T follicular helper cell (primary cell): ENCODE measurements at places on chromosomes 4 and X.

DNA sequence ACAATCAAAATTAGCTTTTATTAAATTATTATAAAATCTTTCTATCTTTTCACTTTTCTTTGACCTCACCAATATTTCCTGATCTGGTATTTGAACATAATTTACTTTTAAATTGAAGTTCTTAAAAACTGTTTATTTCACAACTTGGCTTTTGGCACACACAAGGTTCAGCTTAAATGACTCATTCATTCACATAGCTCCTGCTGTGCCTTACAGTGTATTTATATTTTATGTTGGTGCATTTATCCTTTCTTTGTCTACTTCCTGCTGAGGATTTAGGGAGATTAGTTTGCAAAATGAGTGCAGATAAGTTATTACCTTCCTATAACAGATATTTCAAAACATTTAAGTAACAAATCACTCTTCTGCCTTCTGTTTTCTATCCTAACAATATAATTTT, 430.6 kb downstream of the DTHD1 start:
- no peak for DNase-seq

DNA sequence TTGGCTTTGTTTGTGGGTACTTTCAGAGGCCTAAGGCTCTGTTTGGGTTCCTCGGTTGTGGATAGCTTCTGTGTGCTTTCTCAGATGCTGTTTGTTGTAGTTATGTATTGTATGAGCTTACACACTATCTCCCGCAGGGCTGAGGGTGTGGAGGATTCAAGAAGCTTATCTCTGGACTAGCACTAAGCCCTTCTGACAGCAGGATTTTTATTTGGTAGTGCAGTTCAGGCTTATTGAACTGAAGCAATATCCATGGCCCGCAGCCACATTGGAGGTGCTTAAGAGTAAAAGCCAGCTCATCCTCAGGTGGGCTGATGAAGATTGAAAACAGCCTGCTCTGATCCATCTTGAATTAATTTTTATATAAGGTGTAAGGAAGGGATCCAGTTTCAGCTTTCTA, 128.2 kb downstream of the RASGEF1B start:
- DNase-seq, result no peak

DNA sequence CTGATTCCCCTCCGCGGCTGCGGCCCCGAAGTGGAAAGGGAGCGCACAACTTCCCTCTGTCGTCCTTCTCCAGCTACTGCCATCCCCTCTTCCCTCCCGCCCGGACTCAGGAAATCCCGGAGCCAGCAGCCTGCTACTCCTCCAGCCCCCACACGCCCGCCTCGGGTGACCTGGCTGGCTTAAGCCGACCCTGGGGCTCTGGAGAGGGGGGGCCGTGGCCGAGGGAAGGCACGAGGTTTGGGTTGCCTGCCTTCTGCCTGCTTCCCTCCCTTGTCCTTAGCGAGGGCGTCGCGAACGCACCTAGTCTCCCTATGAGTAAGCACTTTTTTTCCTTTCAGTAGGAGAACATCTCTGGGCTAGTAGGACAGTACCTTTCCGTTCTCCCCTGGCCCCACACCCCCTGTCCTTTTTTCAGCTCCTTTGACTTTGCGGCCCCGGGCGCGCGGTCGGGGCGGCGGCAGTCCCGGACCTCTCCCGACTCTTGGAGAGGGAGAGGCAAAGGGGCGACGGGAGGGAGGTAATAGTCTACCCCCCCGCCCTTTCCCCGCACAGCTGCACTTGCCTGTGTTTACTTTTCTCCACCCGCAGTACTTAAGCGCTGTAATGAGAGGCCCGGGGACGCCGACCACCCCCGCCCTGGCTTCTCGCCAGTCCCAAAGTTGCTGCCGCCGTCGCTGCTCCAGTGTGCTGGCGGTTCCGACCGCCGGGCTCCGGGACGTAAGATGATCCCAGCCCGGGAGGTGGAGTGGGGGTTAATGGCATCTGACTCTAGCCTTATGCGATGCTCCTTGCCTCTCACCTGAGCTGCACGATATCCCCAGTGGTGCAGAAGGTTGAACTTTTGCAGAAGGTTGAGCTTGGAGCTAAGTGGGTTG, 868 bp downstream of the PLS3 start:
- no peak for DNase-seq

DNA sequence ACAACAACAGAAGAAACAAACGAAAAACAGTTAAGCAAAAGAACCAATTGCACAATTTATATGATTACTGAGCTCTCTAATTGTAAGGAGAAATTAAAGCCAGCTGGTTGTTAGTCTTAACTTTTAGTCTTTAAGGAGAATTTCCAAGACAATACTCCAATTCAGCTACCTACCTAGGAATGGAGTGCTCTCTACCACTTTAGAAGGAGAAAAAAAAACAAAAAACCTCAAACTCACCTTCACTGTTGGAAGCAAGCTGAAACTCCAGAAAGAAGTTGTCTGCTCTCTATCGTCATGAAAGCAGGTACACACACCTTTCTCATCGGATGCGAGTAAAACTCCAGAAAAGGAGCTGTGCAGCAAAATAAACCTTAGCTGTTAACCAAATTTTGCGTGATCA, 86.1 kb upstream of the NPY2R start:
- no peak for DNase-seq

- DNase-seq, result no peak
Observed at GRCh38 chr4:23972187-23972586, 82.3 kb upstream of the PPARGC1A start.

DNA sequence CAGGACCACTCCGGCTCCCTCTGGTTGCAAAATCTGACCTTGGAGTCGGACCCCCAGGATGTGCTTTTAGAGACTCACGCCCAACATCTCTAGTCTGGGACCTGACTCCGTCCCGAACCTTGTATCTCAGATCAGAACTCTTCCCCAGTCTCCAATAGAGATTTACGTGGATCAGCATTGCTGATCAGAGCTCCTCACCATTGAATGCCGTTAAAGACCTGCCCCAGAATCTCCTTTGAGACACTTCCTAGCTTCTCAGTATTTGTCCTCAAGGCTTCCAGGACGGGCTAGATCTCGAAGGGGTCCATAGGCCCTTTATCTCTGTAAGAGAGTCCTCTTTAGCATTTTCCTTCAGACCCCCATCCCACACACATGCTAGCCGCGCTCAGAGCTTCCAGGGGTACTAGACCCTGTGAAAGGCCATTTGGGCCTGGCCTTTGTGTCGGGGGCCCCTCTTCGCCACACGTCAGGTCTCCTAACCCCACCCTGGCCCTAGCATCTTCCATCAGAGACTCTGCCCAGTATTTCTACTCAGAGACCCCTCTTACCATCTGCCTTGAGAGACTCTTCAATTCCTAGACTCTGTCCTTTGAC, 662 bp downstream of the UBA1 start:
- DNase-seq, result no peak

DNA sequence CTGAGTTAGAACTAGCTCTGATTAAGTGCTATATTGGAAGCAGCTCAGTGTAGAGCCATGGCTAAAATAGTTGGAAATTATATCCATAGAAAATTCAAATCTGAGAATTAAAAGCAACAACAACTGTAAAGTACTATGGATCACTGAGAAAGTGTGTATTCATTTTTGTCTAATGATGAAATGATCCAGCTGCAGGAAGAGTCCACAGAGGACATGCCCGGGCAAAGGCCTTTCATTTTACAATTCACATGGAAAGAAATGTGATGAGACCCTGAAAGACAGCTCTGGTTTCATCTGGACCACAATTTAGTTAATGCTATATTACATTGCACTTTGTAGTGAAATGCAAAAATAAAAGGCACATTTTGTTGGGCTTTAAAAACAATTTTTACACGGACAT, 196.8 kb upstream of the FAT1 start:
- no peak for DNase-seq

- DNase-seq, result no peak
Observed at GRCh38 chrX:7891928-7892327, 35.3 kb downstream of the PNPLA4 start.

DNA sequence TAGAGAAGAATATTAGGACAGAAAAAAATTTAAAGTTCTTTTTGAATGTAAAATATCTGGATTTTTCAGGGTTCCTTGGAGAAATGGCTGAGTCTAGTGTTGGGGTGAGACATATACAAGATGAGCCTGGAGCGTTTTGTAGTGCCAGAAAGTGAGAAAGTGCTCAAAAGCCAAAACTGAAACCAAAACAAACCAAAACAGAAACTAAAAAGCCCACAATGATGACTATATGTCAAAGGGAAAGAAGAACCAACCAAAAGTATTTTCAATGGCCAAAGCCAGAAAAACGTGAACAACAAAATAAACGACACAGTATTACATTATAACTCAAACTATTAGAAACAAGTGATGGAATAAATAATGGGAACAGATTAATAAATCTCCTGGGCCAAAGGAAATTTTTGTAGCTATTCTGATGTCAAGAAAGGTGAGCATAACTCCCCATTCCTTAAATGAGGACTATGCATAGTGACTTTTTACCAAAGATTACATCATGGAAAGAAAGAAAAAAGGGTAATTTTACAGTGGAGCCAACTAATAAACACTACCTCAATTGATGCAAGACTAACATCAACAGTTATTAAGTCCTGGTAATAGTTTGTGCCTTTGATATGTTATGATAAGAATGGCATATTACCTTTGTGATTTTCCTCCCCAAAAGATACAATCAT, 1137.6 kb downstream of the C4orf33 start:
- DNase-seq, result no peak
